ENCODE measurements at places on chromosomes 7 and 10.
A peak's percentile ranks its signal among the peaks of the same experiment; 100 is the strongest.

- no peak for DNase-seq
These were observed 1138.6 kb upstream of the SORCS1 start for GRCh38 chr10:108303149-108303548.

- DNase-seq: no peak
These were observed 1.1 kb downstream of the ENTPD1 start for GRCh38 chr10:95756809-95757684.

- no peak for DNase-seq
These were observed 2.4 kb upstream of the MYO1G start for GRCh38 chr7:44981035-44981706.

GRCh38 chr10:102311025-102311420 lies 65.7 kb downstream of the GBF1 start:
- no peak for DNase-seq

DNA sequence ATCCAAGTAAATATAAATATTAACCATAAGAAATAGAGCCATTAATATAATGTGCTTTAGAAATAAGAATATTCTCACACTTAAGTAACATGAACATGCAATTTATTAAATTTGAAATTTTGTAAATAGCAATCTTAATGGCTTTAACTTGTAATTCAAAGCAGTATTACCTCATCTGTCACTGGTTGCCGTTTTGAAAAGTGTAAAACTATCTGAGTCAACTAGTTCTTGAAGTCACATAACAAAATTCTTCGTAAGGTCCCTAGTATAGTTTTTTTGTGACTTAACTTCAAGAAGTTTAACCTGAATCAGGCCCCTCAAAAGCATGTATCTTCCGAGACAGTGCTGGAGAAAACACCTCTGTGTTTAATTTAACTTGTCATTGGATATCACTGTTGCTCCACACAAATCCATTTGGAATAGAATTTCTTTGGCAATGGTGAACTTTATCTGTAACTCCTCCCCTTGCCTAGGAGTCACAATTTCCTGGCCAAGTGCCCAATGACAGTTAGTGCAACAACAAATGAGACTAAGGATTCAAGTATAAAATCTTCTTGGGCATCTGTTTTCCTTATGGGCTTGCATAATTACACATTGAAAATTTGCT lies 47.1 kb downstream of the NT5C2 start:
- no peak for DNase-seq

GRCh38 chr10:111004016-111004415 lies 72.8 kb upstream of the ADRA2A start:
- DNase-seq: no peak

DNA sequence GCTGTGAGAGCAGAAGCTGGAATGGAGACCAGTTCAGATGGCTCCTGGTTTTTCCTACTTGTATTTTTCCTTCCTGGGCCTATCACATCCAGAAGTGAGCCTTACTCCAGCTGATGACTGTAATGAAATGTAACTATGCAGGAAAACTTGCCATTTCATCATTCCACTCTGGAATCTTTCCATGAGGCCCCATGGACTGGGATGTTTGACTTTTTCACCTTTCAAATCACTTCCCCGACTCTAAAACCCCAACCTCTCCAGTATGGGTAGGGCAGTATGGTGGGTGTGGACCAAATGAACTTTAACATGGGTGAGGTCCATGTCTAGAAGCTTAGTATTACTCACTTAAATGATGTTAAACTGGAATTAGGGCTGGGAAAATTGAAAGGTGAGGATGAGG lies 40.3 kb upstream of the DLD start:
- DNase-seq: no peak

DNA sequence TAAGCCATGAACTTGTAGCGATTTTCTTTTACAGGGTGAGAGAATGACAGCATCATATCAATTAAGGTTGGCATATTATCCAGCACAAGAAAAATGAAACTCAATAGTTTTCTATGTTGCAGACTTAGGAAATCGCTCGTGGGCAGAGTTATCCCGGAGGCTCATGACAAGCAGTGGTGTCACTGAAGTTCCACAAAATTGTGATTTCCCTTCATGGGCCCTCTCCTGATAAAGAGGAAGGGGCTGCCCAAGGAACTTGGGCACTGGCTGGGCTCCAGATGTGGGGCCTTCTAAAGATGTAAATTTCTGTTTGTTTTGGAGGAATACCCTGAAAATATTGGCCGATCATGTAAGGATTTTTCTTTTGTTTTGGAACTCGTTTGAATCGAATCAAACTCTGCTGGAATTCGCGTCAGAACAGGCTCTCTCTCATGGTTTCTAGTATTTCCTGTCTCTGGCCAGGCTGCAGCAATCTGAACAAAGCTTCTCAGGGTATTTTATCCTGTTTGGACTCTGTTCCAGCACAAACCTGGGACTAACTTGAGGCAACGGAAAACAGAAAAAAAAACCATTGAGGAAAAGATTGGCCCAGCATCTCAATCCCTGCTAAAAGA lies 340.6 kb upstream of the NRP1 start:
- DNase-seq: no peak

DNA sequence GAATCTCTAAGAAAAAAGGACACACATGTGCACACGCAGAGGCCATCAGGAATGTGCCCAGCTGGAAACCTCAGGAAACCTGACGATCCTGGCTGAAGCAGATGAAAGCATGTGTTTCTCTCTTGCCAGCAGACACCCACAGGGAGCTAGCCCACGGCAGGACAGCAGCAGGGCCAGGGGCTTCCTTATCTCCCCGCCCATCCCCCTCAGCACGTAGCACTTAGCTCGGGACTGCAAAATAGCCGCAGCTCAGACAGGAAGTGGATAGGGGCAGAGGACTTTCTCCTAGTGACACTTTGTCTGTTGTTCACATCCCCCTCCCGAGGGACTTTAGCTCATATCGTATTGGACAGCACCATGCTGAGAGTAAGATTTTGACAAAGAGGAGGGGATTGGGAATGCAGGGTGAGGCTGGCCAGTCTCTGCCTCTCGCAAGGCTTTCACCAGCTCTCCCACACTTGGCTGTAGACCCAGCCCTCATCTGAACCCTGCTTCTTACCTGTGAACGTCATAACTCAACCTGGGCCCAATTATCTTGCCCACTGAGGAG lies 63.8 kb downstream of the MKI67 start:
- DNase-seq: no peak

GRCh38 chr10:5665373-5666007 lies 905 bp downstream of the ASB13 start:
- peak; percentile 12 for DNase-seq

DNA sequence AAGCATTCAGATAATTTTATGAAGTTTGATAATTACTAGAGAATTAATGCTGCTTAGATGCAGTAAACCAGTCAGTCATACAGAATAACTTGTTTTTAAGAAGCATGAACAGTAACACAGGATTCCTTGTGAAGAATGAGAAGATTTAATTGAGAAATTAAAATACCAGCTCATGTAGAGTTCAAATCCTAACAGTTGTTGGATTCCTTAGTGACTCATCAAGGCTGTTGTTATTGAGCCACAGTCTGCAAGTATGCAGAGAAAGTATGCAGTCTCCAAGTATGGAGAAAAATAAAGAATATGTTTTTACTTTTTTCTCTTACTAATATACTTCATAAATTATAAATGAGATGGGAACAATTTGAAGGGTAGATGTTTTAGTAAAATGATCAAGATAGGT lies 30.2 kb upstream of the CYP26C1 start:
- DNase-seq: no peak

DNA sequence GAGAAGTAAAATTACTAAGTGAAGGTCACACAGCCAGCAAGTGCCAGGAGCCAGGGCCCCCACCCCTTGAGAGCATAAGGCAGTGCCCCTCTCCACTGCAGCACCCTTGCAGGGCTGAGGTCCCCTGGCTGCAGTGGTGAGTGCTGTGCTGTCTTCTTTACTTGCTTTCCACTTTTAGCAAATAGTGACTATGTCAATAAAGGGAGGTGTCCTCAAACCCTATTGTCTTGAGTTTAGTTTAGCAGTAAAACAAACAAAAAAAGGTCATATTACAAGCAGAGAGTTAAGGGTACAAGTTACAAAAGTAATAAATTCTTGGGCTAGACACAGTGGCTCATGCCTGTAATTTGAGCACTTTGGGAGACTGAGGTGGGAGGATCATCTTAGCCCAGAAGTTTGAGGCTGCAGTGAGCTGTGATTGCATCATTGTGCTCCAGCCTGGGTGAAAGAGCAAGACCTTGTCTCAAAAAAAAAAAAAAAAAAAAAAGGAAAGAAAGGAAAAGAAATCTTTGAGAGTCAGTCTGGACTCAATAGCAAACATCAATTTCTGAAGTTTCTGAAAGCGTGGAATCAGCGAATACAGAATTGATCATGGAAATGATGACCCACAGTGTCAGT lies 39.0 kb upstream of the KIF5B start:
- DNase-seq: no peak

DNA sequence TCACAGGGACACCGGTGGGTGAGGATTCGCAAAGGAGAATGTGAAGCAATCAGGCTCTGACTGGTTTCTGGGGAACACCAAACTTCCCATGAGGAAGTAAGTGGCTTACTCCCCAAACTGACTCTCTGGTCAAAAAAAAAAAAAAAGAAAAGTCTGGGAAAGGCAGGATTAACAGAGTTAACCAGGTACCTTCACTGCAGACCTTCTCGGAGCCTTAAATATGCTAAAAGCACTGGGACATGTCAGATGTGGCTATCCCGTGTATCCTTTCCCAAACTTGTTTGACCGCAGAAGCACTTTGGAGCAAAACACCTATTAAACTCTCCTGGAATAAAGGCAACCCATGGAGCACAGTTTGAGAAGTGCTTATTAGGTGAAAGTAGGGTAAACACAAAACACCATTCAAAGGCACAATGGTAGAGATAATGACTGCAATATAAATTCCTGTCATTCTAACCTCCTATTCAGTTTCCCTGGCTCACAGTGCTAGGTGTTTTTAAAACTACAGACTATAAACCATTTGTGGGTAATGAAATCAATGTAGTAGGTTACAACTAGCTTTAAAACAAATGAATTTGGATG lies 44.1 kb upstream of the MXI1 start:
- peak; percentile 31 for DNase-seq

GRCh38 chr7:74586258-74587175 lies 71.0 kb upstream of the GTF2I start:
- no peak for DNase-seq

GRCh38 chr7:22771194-22771871 lies 44.3 kb downstream of the IL6 start:
- no peak for DNase-seq

DNA sequence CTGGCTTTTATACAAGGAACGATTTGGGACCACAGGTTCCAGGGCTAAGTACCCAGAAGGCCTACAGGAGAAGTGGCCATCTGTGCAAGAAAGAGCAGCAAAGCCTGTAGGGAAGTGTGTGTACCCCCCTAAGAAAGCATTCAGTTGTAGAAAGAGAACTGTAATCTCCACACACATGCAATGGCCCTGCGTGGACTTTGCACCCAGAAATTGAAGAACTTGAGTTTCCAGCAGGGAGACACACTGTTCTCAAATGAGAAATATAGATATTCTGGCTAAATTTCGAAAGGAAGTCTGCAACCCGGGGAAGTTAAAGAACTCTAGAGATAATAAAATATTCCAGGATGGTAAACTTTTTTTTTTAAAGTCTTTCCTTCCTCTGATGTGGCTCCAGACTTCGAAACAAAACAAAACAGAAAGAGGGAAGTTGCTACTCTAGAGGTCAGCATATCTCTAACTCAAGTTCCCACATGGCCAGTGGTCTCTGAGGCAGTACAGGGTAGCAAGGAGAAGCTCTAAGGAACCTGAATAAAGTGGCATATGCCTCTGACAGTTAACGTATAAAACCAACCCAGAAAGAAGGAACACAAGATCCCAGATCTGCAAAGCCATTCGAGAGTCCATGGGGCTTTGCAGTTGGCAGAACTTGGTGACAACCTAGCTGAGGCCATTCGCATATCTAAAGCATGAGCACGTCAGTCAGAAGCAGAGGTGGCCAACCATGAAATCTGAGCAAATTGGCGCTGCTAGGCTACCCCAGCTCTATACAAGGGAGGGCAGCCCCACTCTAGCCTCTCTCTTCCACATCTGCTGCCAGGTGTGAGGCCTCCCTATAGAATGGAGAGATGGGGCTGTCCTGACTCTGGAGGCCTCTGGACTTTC lies 56.6 kb downstream of the ELMO1 start:
- no peak for DNase-seq

DNA sequence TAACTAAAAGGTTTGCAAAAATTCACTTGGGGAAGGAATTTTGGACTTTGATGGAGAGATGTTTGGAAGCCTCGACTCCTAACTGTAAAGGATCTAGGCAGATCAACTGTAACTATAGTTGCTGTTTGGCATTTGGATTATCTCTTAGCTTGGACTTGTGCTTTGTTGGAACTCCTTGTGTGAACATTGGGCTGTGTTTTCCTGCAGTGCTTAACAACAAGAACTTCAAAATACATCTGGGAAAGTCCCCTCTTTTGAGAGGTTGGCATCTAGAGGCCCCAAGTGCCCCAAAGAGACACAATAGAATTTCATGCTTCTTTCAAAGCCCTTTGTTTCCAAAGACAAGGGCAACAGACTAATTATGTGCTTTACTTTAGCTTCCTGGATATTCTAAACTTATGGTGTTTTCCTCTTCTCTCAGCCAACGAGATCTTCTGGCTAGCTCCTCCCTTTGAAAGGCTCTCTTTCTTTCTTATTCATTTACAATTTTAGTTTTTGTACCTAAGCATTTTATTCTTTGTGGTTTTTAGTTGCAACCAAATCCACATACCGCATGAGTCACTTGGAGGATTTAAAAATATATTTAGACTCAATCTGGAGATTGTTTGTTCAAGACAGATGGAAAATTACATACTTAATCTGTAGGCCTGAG lies 11.6 kb downstream of the ABCA13 start:
- DNase-seq: no peak

GRCh38 chr10:30172091-30172490 lies 112.7 kb upstream of the JCAD start:
- no peak for DNase-seq

Measured in activated CD8-positive, alpha-beta memory T cell treated with anti-CD3 and anti-CD28 coated beads, Interleukin-2, amount 10 ng/mL, durations not matched to agents 7 days and 5 days (primary cell).